ENCODE measurements at places on chromosomes 11 and 22.

- no peak for DNase-seq
Observed at GRCh38 chr11:27740362-27741013, 40.2 kb upstream of the BDNF start.

GRCh38 chr22:26892166-26893041 lies 235.0 kb downstream of the MIAT start:
- no peak for DNase-seq

- DNase-seq: no peak
Observed at GRCh38 chr11:16454289-16454863, 98.0 kb upstream of the SOX6 start.

- no peak for DNase-seq
Observed at GRCh38 chr11:18580113-18580766, 8.3 kb downstream of the UEVLD start.

- no peak for DNase-seq
Observed at GRCh38 chr11:69172674-69173073, 16.9 kb downstream of the SMIM38 start.

DNA sequence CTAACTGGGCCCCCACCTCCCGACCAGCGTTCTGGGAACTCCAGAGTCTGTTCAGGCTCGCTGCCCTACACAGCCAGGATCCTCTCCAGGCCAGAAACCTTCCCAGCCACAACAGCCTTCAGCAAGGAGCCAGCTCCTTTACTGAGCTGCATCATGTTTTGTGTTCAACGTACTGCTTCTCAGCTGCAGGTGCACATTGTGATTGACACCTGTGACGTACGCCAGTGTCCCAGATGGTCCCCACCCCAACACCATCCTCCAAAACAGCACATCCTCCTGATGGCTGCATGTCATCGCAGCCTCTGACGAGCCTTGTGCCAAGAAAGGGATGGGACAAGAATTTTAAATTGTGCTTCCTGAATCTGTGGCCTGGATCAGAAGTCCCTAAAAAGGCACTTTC lies 117.5 kb downstream of the SPATA19 start:
- DNase-seq: no peak

GRCh38 chr22:36259615-36260300 lies 6.8 kb downstream of the APOL1 start:
- no peak for DNase-seq

GRCh38 chr22:45657701-45658100 lies 13.9 kb upstream of the ATXN10 start:
- DNase-seq: no peak

GRCh38 chr11:46238078-46238966 lies 39.1 kb upstream of the CREB3L1 start:
- peak; percentile 22 for DNase-seq

- no peak for DNase-seq
Observed at GRCh38 chr11:104668797-104669463, 229.3 kb downstream of the CASP12 start.

DNA sequence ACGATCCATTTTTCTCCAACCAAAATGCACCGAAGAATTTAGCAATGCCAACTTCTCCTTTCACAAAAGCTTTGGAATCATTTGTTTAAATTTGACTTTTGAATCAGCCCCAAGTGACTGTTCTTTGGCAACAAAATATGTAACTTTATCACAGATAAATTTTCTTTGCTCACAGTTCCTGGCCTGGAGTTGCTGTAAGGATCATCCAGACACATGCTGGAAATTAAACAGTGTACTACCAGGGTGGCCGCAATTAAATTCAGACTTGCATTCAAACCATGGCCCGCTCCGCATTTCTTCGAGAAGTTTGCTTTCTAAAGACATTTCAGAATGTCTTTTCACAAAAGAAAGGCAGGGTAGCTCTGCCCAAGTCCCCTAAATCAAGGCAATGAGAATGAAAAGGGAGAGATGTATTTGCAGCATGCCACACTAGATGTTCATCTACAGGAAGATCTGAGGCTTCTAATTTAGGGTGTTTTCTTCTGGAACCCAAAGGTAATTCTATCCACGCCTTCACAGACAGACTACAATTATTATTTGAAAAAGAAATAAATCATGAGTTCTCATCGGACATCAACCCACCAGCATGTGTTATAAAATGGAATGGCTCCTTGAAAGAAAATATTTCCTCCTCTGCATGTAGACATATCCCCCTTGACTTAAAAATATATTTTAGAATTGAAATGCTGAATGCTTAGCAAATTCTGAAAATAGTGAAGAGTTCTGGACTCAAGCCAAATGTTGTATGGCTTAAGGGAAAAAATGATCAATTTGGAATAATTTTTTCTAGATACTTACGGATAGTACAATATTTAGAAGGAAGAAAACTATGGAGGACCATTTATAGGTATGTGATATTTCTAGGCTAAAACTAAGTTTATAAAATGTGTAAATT lies 189.7 kb upstream of the BLID start:
- no peak for DNase-seq

DNA sequence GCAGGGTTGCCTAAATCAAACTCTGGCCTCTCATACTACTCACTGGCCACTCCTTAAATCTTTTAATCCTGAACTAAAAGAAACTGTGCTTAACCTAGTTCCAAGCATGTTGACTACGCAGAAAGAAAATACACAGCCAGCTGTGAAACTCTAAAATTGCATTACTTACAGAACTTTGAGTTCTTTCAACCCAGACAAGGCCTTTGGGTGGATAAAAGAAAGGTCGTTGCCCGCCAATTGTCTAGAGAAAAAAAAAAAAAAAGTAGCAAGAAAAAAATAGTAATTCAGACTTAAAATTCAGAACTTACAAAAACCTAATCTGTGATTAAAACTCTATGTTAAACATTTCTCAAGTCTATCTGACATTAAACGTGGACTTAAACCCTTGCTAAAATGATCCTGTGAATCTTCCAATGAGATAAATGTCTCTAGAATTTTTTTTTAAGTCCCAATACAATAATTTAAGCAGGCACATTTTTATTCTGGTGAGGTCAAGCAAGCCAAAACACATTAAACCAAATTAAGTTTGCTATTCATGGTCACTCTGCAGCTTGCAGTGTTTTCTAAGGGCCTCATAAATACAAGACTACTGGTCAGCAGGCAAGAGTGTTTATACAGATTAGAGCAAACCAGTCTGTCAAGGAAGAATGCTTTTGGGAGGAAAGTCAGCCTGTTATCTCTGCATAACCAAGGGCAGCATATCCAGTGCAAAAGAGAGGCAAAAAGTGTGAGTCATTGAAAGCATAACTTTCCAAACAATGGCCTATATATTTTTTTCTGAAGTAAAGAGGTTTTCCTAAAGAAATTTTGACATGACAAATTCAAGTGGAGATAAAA lies 29.5 kb upstream of the CCDC34 start:
- DNase-seq: no peak

- peak; percentile 70 for DNase-seq
Observed at GRCh38 chr11:662689-663274, 25.7 kb downstream of the DRD4 start.

GRCh38 chr11:45484326-45484883 lies 181.0 kb downstream of the CHST1 start:
- no peak for DNase-seq

- no peak for DNase-seq
Observed at GRCh38 chr11:83034673-83035014, 37.1 kb downstream of the RAB30 start.

DNA sequence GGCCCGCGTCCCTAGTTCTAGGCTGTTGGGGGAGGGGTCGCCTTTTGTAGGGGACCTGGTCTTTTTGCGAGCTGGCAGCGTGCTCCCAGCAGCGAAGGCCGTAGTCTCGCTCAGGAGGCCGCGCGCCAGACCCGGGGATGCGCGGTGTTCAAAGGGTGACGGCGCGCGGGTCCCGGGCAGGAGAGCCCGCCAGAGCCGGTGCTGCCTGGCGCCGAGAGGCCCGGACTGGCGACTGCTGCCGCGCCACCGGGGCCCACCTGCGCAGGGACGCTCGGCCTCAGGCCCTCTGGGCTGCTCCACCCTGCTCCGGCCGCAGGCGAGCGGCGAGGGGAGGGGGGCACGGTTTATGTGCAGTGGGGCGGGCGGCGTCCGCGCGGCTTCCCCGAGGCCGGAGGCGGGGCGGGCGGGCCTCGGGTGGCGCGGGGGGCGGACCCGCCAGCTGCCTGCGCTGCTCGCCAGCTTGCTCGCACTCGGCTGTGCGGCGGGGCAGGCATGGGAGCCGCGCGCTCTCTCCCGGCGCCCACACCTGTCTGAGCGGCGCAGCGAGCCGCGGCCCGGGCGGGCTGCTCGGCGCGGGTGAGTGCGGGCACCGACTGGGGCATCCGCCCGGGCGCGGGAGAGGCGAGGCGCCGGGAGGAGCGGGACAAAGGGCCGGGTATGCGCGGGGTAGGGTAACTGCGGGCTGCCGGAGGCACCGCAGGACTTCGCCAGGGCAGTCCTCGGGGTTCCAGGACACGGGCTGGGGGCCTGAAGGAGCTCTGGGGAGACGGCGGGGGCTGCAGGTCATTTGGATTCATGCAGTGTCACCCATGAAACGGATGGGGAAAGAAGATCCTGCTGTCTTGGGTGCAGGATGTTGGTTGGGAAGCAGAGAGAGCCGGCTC lies at the start of gene PRSS23:
Gene PRSS23, plus strand, starts transcription at position 467 of the 884 bp plus-strand sequence. CDS start 7,102 bp downstream, outside the sequence.
- DNase-seq: no peak

GRCh38 chr11:4063348-4063747 lies 31.3 kb upstream of the RRM1 start:
- DNase-seq: no peak

GRCh38 chr11:118834427-118835028 lies 43.6 kb upstream of the DDX6 start:
- no peak for DNase-seq

DNA sequence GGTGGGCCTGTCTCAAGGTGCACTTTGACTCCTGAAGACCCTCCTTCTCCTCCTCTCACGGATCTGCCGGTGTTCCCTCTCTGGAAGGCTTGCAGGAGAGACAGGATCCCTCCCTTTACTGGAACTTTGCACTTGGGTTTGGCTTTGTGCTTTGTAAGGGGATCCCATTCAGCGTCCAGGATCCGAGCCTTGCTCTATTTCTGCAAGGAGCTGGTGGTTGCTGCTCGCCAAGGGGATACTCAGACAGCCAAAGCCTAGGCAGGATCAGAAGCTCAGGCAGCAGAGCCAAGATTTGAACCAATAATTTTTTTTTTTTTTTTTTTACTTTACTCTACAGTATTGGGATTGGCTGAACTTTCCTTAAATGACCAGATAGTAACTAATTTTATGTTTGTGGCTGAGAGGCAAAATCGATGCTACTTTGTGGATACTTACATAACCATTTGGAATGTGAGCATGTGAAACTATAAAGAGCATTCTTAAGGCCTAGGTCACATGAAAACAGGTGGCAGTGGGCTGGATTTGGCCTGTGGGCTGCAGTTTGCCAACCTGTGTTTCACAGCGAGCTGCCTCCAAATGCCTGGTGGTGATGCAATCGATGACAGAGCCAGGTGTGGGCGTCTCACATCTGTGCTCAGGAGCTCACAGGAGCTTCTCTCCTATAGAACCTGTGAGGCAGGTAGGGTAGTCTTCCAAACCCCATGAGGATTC lies 25.2 kb downstream of the BCR start:
- DNase-seq: no peak

DNA sequence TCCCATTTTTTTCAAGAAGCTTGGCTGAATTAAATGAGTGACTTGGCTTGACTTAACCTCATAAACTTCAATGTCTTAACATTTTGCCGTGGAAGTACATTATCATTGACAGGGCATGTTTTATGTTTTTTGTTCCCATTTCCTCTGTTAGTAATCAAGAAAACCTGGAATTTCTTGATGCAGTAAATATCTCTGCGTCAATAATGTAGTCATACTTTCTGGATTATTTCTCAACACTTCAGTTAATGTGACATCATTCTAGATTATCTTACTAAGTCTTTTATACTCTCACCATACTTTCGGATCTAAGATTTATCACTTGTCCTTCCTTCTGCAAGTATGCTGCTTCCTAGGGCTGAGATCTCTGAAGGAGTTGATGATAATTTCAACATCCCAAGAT lies 58.6 kb upstream of the PGR start:
- no peak for DNase-seq

DNA sequence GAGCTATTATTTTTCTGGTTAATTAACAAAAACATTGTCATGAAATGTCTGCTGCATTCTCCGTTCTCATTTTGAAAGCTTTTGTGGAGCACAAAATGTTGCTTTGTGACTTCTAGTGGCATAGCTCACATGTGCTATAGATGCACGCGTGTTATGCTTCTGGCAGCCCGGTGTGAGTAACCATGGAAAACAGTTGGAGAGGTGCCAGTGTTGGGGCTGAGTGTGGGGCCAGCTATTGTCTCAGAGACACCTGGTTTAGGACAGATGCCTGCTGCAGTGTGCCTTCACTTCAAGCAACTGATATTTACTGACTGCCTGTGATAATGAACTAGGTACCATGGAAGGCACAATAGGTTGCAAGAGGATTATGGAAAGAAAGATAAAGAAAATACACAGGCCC lies 760.6 kb downstream of the NTM start:
- no peak for DNase-seq

Data from tibial nerve (tissue), 4 donors.